ENCODE measurements at places on chromosomes 16 and 17.
A peak's percentile ranks its signal among the peaks of the same experiment; 100 is the strongest.

GRCh38 chr17:29640981-29641642, 18.4 kb upstream of the CORO6 start:
- no peak overlapping the region for H3K27ac ChIP-seq
- peaks cover 6% of the 10 kb centered on the region for H3K4me1 ChIP-seq
- no peak overlapping the region for H3K4me3 ChIP-seq
- H3K36me3 ChIP-seq: no peaks in the 10 kb centered on the region

DNA sequence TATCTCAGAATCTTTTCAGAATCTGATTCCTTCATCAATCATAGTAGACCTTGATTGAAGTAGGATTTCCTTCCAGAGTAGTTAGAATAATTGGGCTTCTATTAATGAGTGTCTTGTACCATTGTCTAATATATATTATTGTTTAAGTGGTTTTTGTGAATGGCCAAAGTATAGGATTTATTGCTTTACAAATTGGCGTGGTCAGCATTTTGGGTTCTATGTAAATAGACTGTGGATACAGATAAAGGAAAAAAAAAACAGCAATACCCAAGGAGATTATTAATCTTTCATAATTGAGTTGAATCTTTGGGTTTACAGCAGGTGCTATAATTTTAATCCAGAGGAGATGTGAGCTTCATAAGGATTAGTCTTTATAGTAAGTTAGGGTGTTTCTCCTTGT, 64.3 kb downstream of the AP2B1 start:
- no peak overlapping the region for H3K27ac ChIP-seq
- H3K4me3 ChIP-seq: no peak overlapping the region
- H3K36me3 ChIP-seq: peaks cover 38% of the 10 kb centered on the region
- H3K27me3 ChIP-seq: no peaks in the 10 kb centered on the region

DNA sequence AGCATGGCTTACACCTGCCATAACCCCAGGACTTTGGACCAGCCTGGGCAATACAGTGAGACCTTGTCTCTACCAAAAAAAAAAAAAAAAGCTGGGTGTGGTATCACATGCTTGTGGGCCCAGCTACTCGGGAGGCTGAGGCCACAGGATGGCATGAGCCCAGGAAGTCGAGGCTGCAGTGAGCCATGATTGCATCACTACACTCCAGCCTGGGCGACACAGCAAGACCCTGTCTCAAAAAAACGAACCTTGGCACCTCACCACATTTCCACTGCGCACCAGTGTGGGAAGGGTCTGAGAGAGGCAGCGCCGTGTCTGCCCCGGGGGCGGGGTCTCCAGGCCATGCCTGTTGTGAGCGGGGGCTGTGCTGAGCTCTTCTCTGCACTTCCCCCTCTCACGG, 6.3 kb downstream of the ACSF3 start:
- no peak for DNase-seq
- no peaks in the 10 kb centered on the region for H3K36me3 ChIP-seq
- peaks cover 3% of the 10 kb centered on the region for H3K4me1 ChIP-seq
- no peak overlapping the region for H3K4me3 ChIP-seq

DNA sequence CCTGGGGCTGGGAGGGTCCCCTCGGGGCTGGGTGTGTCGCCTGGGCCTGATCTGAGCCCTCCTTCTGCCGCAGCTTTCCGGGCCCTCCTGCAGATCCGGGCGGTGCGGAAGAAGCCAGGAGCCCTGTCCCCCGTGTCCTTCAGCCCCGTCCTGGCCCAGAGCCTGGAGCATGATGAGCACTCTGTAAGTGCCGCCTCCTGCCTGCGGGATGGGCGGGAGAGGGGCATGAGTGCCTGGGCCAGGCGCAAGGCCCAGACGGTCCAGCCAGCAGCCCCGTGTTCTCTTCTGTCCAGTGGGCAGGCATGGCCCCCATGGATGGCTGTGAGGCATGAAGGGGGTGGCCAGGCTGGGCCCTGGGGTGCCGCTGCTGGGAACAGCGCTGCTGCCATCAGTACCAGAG, 16.0 kb upstream of the NUDT16L1 start:
- DNase-seq: no peak

- H3K4me3 ChIP-seq: no peak overlapping the region
- no peaks in the 10 kb centered on the region for H3K27me3 ChIP-seq
- H3K27ac ChIP-seq: no peak overlapping the region
- H3K4me1 ChIP-seq: no peaks in the 10 kb centered on the region
Measured at GRCh38 chr17:63325808-63326207, 120.3 kb downstream of the CYB561 start.

GRCh38 chr17:60754057-60754604, 76.5 kb downstream of the BCAS3 start:
- no peak for DNase-seq
- no peaks in the 10 kb centered on the region for H3K27me3 ChIP-seq
- no peak overlapping the region for H3K27ac ChIP-seq
- no peaks in the 10 kb centered on the region for H3K4me1 ChIP-seq

DNA sequence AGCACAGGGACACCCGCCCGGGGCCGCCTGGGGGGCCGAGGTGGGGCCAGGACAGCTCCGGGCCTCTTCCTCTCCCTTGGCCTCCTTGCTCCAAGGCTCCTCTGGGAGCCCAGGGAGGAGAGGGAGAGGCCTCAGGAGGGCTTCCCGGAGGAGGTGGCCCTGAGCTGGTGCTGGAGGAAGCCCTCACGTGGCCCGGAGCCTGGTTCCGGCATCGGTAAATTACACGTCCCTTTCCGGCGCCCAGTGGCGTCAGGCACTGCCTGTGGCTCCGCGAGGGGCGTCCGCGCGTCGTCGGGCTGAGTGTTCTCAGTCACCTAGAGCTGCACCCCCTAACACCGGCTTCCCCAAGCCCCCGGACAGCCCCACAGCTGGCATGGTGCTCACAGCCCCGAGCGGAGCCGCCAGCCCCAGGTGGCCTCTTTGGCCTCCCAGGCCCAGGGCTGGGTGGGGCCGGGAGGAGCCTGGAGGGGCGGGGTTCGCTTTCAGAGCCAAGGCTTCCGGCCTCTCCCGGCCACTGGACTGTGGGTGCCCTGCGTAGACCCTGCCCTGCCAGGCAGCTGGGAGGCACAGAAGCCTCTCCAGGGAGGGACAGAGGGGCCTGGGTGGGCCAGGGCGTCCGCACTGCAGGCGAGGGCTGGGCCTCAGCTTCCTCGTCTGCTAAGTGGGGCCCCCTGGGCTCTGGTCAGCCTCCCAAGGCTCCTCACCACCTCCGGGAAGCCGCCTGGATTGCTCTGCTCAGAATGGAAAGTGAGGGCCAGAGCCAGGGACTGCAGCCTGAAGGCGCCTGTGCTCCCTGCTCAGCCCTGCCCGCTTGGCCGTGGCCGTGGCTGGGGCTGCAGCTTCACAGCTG, 27.9 kb upstream of the SSTR5 start:
- 0 out of 2 replicates have a peak overlapping the region, but pooled peaks have one; percentile 34 for H3K27ac ChIP-seq
- DNase-seq: no peak
- H3K27me3 ChIP-seq: no peaks in the 10 kb centered on the region
- H3K4me3 ChIP-seq: peak overlapping the region; percentile 43

DNA sequence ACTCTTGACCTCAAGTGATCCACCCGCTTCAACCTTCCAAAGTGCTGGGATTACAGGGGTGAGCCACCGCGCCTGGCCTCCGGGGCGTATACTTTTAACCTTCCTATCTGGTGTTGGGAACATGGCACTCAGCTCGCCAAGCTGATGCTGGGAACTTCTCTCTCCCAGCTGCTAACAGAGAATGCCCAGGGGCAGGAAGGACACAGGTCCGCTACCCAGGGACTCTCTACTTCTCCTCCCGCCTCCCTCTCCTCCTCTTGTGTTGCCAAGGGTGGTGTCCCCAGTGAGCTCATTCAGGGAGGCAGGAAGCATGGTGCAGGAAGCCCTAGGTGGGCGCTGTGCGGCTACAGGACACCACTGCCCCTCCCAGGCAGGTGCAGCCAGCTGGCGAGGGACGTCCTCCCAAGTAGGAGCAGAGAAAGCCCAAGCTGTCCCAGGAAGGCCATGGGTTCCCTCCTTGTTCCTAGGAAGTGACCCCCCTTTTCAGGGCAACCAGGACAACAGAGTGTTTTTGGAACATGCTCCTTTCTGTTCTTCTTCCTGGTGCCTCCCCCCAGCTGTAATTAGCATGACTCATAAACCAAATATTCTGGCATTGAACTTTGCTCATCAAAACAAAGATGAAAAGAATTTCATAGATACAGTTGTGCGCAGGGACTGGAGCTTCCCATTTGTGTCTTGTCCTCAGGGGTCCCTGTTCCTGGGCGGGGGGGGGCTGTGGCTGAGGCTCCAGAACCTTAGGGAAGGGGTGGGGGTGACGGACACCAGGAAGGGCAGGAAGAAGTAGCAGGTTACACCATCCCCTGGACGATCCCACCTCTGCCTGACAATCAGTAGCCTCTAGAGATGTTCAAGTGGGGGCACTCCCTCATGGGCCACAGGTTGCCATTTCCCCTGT, 2.7 kb downstream of the C1QTNF1 start:
- peaks cover 28% of the 10 kb centered on the region for H3K27me3 ChIP-seq
- no peak for DNase-seq
- peaks cover 21% of the 10 kb centered on the region for H3K4me1 ChIP-seq
- H3K27ac ChIP-seq: no peak overlapping the region
- no peak overlapping the region for H3K4me3 ChIP-seq

GRCh38 chr17:82108038-82108437, 10.0 kb upstream of the FASN start:
- H3K27me3 ChIP-seq: no peaks in the 10 kb centered on the region
- H3K36me3 ChIP-seq: no peaks in the 10 kb centered on the region
- no peak overlapping the region for H3K4me3 ChIP-seq
- no peak for DNase-seq

GRCh38 chr17:4934173-4934979, 2.3 kb downstream of the GP1BA start:
- H3K27me3 ChIP-seq: no peaks in the 10 kb centered on the region
- H3K4me3 ChIP-seq: no peak overlapping the region
- H3K27ac ChIP-seq: no peak overlapping the region
- H3K36me3 ChIP-seq: peaks cover 3% of the 10 kb centered on the region

DNA sequence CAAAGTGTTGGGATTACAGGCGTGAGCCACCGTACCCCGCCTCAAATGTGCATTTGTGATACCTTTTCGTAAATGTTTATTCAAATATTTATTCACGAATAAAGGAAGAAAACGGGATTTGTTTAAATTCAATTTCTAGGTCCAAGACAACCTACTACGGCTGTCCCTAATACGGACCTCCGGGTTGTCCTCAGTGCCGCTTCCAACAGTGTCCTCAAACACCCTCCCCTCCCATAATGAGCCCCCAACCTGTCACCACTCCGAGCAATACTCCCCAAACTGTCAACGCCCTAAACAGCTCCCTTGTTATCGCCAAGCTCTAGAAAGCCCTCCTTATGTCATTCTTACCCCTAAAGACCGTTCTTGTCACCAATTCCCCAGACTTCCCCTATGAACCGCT, 539 bp upstream of the GABARAPL2 start:
- H3K27me3 ChIP-seq: peaks cover 8% of the 10 kb centered on the region
- peak overlapping the region; percentile 93 for H3K4me3 ChIP-seq
- no peaks in the 10 kb centered on the region for H3K4me1 ChIP-seq
- H3K27ac ChIP-seq: peak overlapping the region; percentile 4
- no peaks in the 10 kb centered on the region for H3K36me3 ChIP-seq
- DNase-seq: no peak

- no peaks in the 10 kb centered on the region for H3K27me3 ChIP-seq
- peaks cover 1% of the 10 kb centered on the region for H3K36me3 ChIP-seq
- H3K27ac ChIP-seq: no peak overlapping the region
- H3K4me3 ChIP-seq: no peak overlapping the region
Measured at GRCh38 chr16:89795676-89796075, 20.8 kb downstream of the FANCA start.

DNA sequence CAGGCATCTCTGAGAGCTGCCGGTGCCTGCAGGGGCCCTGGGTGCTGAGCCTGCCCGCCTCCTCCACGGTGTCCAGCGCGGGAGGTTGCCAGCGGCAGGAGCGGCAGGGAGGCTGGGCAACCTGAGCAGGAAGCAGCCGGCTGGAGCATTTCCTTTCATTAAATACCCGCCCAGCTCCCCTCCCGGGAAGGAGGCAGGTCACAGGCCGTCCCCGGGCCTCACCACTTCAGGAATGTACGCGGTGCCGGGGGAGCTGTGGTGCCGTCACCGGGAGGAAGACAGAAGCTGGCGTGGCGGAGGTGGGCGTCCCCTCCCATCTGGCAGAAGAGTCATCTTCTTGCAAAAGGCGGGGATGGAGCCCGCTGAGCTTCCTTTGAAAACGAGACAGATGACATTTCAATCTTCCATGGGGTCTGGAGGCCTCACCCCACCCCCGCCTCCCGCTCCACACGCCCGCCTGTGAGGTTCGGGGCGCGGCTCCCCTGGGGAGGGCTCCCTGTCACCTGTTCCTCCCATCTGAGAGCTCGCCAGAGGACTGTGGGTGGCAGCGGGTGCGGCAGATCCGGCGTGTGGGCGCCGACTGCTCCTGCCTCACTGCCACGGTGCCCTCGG, 16.0 kb downstream of the SOX8 start:
- no peak overlapping the region for H3K27ac ChIP-seq
- no peak overlapping the region for H3K4me3 ChIP-seq
- peaks cover 14% of the 10 kb centered on the region for H3K4me1 ChIP-seq
- no peaks in the 10 kb centered on the region for H3K36me3 ChIP-seq

DNA sequence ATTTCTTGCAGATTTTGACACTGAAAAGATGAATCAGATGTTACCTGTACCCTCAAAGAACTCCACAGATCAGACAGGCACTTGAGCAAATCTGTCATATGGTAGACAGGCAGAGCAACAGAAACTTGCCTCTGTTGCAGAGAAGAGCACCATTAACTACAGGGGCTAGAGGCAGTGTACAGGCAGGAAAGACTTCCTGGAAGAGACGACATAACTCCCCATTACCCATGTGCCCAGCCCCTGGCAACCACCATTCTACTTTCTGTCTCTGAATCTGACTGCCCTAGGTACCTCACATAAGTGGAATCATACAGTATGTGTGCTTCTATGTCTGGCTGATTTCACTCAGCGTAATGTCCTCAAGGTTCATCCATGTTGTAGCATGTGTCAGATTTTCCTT, 15.5 kb downstream of the GFOD2 start:
- H3K4me3 ChIP-seq: no peak overlapping the region
- H3K36me3 ChIP-seq: no peaks in the 10 kb centered on the region
- H3K27me3 ChIP-seq: no peaks in the 10 kb centered on the region
- no peaks in the 10 kb centered on the region for H3K4me1 ChIP-seq
- no peak overlapping the region for H3K27ac ChIP-seq

DNA sequence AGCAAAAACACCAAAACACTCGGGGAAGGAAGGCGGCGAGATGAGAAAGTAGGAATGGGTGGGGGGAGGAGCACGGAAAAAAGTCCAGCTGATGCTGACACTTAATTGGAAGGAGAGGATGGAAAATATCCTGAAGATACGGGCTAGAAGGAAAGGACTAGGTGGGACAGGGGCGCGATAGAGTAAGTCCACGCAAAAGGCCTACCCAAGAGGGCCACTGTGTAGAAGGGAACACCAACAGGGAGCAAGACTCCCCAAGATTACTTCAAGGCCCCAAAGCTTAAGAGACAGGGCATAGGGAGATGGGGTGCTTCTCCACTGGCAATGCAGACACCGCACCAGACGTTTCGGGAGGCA, 736 bp downstream of the APPBP2 start:
- H3K4me3 ChIP-seq: peak overlapping the region; percentile 75
- H3K27ac ChIP-seq: peak overlapping the region; percentile 93
- peaks cover 4% of the 10 kb centered on the region for H3K4me1 ChIP-seq
- DNase-seq: no peak

Measured in Panc1 (cell line).